ENCODE measurements at places on chromosomes 13 and 19.

DNA sequence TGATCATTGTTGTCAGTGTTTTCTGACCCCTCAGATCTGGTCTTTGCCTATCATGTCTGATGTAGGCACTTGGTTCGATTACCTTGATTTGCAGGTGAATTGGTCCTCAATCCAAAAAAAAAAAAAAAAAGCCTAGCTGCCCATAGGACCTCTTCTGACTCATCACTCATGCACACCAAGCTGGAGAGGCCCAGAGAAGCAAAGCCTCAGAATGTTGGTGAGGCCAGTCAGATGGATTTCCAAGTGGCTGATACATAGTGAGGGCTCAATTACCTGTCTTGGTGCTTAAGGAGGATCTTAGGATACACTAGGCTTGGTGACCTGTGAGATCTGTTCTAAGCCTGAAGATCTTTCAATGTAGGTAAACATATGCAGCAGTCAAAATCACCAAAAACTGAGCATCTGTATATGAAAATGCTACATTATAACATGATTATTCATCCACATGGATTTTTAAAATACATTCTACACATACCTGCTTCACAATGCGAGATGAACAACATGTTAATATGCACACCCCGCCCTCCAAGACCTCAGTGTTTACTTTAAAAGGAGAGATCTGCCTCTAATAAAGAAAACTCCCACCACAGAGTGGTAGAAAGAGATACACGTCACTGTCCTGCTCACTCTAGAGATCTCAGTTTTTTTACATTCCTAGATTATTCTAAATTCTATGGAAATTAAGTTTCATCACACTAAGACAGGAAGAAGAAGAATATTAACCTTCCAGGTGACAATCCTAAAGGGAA lies 79.9 kb upstream of the RAP2A start:
- no peak for DNase-seq

- no peak for DNase-seq
Observed at GRCh38 chr13:29067306-29067945, 247.3 kb downstream of the MTUS2 start.

GRCh38 chr19:58581227-58582141 lies 8.3 kb upstream of the MZF1 start:
- peak; percentile 86 for DNase-seq

DNA sequence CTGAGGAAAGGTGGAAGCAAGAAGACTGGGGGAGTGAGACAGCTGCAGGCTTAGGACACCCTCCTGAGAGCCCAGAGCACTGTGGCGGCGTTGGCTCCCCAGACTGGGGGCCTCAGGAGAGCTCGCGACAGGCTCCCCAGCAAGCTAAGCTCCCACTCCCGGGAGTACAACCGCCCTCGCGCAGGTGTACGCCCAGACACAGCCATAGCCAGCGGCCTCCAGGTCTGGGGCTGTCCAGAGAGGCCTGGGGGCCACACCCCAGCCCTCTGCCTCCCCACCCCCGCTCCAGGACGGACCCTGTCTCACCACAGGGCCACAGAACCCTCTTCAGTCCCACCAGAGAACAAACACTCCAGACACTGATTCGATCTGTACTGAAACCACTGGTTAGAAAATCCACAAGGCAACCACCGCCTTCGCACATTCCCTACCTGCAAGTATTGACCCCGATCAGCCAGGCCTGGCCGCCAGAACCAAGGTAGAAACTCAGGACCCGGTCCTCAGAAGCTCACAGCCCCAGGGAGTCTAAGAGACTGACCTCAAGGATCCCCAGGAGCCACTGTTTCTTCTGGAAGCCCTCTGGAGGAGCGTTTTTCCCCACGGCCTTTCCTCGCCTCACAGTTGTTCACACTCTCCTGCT lies 16.3 kb downstream of the ZIC5 start:
- DNase-seq: no peak

DNA sequence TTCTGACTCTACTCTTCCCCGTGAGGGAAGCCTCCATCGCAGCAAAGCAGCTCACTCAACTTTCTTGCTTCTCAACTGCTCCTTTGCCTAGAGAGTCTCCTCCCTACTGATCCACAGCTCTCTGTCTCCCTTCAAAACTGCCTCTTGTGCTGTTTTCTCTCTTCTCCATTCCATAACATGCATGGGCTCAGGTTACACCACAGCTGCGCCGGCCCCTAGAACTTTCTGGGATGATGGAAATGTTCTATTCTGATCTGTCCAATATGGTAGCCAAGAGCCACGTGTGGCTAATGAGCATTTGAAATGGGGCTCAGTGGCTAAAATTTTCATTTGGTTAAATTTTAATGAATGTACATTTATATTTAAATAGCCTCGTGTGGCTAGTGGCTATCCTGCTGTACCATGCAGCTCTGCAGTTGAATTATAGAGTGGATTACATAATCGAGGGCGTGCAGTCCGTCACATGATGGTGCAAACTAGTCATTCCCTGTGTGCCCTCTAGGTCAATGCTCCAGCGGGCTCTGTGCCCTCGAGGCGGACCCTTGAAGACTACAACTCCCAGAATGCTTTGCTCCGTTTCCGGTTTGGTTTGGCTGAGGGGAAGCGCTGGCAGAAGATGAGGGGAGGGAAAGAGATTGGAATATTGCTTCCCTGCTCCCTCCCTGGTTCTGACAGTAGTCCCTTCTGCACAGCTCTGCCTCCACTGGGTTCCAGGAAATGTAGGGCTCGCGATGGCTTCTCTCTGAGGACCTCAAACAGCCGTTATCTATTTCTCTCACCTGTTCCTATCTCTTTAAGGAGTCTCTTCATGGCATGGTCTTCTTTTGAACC lies 109.8 kb downstream of the CACNA1A start:
- no peak for DNase-seq

DNA sequence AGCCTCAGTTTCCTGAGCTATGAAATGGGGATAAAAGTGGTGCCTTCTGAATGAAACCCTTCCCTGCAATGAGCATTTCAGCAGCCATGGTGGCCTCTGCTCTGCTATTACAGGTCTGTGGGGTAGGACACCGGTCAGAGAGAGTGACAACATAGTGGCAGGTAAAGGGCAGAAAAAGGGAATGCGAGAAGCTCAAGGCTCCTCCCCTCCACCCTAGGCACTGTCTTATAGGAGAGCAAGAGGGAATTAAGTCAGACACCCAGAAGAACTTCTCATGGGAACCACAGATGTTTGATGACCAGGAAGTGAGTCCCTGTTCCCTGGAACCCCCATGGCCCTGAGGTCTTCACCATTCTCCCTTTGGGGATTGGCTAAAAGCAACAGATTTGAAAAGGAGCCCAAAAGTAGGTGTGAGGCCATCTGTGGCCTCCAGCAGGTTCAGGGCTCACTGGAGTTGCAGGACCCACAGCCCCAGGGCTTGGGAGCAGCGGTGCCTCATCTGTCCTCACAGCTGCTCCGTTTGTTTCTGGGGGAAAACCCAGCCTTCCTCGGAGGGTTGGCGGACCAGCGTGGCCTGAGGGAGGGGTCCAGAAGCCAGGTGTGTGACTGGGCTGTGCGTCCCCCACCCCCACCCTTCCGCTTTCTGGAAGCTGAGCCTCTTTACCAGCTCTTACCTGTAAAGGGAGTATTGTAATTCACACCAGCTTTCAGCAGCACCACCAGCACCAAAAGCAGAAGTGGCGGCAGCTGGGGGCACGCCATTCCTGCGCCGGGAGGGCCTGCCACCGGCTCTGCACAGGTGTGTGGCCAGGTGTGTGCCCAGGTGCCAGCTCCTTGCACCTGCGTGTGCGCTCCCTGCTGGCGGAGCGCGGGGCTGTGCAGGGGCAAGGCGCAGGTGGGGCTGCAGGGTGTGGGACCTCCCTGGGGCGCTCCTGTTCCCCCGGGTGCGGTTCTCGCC lies 19.4 kb downstream of the IQCN start:
- DNase-seq: no peak

GRCh38 chr19:47377208-47377701 lies 28.1 kb downstream of the DHX34 start:
- DNase-seq: no peak

GRCh38 chr13:114140131-114140905 lies 7.9 kb upstream of the RASA3 start:
- no peak for DNase-seq

GRCh38 chr19:6239401-6239844 lies 40.4 kb downstream of the MLLT1 start:
- DNase-seq: no peak

DNA sequence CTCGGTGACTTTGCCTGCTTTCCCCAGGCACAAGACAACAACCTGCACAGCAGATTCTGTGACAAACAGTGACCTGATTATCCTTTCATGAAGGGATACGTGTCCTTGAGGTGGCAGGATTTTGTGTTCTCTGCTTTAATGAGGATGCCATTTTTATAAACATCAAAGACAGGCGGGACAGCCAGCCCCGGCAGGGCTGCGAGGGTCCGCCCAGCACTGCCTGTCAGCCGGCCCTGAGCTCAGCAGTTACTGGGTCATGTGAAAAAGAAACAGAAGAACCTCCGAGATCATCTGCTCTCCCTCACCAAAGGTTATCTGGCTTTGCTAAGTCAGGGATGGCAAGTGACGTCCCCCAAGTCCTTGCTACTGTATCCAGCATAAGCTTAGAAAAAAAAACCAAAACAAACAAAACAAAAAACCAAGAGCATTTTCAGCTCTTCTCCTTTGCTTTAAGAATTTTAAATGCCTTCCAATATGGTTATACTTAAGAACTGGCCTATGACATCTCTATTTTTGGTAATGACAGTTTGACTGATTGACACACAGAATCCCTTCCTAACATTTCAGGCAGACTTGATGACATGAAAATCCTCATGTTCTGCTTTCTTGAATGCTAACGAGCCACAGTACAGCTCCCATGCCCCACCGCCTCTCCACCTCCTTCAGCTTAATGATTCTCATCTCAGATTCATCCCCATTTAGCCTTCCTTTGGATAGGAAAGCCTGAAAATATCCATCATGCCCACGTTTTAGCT lies 666.6 kb upstream of the ARGLU1 start:
- no peak for DNase-seq

- peak; percentile 91 for DNase-seq
Observed at GRCh38 chr13:114132419-114133121, at the start of gene RASA3. Gene RASA3, minus strand, starts transcription at chr13:114132623. Its CDS starts 134 bp downstream, at chr13:114132489.

All from left hindlimb (tissue), 1 donor.